GM13977 (cell line): ENCODE measurements at places on chromosomes 2 and 18.
A peak's percentile ranks its signal among the peaks of the same experiment; 100 is the strongest.

GRCh38 chr2:181788897-181789555 is 102.5 kb upstream of the ITPRID2 start:
- DNase-seq: no peak

GRCh38 chr18:31821545-31822171 is 61.0 kb upstream of the SLC25A52 start:
- DNase-seq: no peak

DNA sequence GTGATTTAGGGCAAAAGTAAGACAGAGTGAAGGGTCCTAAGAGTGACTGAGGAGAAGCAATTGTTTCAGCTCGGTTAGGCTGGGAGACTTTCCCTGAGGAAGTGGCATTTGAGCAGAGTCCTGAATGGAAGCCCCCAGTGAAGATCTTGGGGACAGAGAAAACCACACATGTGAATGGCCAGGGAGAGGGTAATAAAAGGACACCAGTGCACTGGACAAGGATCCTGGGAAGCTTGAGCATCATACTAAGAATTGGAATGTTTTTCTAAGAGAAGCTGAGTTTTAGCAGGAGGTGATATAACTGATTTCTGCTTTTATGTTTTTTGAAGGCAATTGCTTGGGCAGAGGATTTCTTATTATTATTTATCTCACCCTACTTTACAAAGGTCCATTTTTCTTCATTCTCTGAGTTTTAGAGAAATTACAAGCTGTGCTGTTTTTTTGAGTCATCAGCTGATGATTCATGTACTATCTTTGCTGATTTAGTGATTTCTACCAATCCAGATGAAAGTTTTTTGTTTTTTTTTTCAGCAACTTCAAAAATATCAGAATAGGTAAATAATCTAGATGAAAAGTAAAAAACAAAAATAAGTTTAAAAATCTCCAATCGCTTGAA is 43.5 kb downstream of the MFSD6 start:
- DNase-seq: no peak

- no peak for DNase-seq
Observed at GRCh38 chr18:378079-378478, 110.2 kb upstream of the THOC1 start.

- DNase-seq: no peak
Observed at GRCh38 chr2:234286118-234286598, 210.7 kb downstream of the ARL4C start.

GRCh38 chr2:235146206-235146605 is 194.4 kb downstream of the SH3BP4 start:
- no peak for DNase-seq

DNA sequence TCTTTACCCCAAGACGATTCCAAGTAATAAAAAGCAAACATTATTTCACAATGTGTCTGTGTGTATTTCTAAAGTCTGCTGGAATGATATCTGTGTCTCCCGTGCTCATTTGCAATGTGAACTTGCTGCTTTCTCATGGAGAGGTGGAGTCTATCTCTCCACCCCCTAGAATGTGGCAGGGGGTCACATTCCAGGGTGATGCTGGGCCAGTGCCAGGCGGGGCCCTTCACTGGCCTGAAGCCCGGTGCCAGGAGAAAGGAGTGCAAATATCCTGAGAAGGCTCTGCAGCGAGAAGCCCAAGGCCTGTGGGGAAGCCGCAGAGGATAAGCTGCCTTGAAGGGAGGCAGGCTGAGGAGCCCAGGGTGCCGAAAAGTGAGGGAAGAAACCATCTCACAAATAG is 26.8 kb upstream of the LDLRAD4 start:
- no peak for DNase-seq

DNA sequence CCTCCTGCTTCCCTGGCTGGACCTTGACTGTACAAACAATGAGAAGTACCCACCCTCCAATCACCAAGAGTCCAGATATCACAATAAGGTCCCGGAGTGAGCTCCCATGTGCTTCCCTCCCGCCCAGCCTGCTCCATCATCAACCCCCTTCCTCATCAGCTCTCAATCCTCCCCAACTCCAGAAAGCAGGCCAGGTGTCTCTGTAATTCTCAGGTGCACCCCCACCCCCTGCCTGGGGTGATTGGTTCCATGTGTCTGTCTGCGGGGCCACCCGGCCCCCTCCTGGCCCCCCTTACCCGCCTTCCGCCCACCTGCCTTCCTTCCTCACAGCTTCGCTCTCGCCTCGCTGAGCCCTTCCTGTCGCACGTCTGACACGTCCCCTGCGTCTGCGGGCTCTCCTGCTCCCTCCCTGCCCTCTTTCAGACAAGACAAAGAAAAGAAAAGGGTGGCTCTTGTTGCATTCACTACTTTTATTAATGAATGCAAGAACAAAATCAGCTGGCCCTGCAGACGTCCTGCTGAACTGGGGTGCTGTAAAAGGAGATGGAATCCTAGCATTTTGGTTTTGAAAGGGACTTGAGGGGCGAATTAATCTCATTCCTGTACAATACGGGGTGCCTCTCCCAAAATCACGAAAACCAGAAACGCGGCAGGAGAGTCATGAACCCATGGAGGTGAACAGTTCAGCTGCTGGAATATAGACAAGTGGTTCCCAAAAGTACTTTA is 26.5 kb upstream of the IGFBP2 start:
- DNase-seq: peak; percentile 66

GRCh38 chr2:219290381-219291171 is 11.4 kb downstream of the DNAJB2 start:
- DNase-seq: no peak

GRCh38 chr2:205193836-205194228 is 488.5 kb upstream of the NRP2 start:
- no peak for DNase-seq

GRCh38 chr2:96267159-96267971 is 1.3 kb downstream of the CIAO1 start:
- DNase-seq: peak; percentile 53

GRCh38 chr18:77013811-77014521 is 118.6 kb downstream of the MBP start:
- no peak for DNase-seq

DNA sequence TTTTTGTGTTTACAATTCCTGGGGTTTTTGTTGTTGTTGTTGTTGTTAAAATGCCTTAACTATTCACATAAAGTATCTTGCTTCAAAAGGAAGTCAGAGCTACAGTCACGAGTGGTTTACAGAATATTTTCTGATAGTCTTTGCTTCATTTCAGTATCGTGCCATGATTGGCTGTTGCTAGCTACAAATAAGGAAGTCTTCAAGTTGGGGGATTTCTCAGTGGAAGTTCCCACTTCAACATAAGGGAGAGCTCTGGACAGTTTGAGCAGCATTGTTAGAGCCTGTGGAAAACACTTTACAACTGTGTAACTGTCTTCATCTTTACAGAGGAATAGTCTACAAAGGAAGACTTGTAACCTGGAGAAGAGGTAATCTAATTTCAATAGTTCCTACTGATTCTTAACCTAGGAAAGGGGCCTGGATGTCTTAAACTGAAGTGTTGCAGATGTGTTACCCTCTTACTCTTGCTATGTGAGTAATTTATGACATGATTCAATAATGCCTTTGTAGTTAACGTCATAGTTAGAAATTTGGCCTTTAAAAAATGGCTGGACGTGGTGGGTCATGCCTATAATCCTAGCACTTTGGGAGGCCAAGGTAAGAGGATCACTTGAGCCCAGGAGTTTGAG is 23.4 kb upstream of the TANK start:
- DNase-seq: peak; percentile 40

GRCh38 chr2:95273566-95274290 is 521 bp upstream of the PROM2 start:
- DNase-seq: no peak

- no peak for DNase-seq
Observed at GRCh38 chr2:32732120-32732519, 104.3 kb downstream of the TTC27 start.

DNA sequence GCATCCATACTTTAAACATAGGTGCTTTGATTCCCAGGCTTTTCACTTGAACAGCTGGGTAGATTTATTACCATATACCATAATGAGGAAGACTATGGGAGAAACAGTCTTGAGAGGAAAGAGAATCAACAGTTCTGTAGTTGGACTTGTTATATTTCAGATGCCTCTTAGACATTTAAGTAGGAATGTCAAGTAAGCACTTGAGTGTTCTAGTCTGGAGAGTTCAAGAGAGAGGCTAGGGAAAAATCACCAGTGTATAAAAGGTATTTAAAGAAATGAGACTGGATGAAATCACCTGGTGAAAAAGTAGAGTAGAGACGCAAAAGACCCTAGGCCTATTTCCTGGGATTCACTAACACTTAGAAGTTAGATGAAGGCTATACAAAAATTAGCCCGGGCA is 13.5 kb upstream of the CCNT2 start:
- DNase-seq: no peak

DNA sequence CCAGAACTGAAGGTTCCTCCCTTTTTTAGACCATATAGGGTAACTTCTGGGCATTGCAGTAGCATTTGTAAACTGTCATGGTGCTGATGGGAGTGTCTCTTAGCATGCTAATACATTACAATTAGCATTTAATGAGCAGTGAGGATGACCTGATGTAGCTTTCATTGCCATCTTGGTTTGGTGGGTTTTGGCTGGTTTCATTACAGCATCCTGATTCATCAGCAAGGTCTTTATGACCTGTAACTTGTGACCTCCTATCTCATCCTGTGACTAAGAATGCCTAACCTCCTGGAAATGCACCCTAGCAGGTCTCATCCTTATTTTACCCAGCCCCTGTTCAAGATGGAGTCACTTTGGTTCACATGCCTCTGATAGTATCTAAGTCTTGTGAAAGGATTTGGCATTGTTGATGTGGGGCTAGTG is 159.0 kb downstream of the TMX3 start:
- DNase-seq: no peak

DNA sequence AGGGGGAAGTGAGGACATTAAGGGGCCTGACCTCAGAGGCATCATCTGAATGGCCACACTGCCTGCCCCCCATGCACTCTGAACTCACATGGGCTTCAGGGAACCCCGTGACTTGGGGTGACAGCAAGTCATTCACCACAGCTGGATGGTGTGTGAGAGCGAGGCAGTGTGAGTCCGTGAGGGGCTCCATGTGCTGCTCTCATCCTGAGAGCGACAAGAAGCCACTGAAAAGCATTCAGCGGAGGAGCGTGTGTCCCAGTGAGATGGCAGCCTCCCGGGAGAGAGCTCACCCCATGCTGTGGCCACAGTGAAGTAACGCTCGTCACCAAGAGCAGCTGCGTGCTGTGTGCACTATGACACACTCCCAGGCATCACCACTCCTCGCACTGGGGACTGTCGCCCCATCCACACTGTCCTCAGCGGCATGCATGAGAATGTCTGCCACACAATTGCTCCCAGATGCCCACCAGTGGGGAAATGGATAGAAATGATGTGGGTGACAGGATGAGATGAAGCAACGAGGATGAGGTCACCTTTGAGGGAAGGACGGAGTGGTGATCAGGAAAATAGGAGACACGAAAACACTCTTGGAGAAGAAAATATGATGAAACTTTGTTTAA is 213.0 kb upstream of the RAB6C start:
- no peak for DNase-seq

DNA sequence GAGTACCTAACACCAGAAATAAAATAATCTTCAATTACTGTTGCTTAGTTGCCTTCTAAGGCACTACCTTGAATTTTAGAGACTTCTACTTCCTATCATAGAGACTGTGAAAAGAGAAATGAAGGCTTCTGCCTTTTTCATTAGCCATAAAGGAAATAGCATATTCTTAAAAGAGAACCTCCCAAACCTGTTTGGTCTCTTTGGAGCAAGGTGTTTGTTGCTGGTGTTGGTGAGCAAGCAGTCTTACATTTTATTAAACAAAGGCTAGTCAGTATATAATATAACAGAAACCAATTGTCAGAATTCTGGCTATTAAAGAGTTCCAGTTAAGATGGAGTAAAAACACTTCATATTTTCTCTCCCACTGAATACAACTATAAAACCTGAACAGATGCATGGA is 116.4 kb downstream of the TAF4B start:
- no peak for DNase-seq

DNA sequence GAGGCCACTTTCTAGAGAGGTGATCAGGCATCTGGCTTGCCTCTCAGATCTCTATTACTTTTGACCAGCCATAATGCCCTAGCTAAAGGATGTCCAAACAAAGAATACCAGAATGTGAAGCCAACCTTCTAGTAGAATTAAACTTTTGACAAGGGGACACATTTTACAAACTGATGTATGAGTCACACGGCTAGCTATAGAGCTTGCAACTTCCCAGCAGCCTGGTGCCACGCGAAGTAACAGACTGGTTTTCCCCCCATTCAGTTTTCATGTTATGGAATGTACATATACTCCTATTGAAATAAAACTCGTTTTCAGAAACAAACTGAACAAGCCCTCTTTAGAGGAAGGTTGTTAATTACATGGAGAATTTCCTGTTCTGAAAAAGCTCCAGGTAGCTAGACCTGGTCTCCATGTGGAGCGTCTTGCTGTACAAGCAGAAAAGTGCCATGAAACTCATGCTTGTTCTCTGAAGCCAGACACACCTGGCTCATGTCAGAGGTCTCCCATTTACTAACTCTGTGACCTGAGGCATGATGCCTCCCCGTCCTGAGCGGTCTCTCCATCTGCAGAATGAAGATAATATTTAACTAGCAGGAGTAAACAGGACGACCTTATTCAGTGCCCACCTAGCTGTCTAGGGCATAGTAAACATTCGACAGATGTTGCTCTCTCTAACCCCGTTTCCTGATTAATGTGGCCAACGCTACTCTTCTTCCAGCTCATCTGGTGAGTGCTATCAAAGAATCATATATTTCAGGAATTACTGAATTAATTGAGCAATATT is 81.5 kb upstream of the MAP3K20 start:
- DNase-seq: no peak

DNA sequence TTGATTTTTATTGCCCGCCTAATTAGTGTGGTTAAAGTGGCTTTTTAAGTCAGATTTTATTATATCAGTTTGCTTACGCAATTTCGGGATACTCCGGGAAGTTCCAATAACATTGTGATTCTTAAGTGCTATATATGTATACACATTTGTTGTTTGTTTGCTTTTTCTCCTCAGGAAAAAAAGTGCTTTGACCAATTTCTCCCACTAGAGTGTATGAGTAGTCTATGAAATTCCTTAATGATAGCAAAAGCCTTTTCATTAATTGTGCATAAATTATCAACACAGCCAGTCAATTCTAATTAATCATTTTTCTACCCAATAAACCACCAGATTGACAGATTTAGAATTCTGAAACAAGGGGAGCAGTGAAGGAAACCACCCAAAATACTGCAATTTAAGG is 172.2 kb downstream of the DPP10 start:
- no peak for DNase-seq

DNA sequence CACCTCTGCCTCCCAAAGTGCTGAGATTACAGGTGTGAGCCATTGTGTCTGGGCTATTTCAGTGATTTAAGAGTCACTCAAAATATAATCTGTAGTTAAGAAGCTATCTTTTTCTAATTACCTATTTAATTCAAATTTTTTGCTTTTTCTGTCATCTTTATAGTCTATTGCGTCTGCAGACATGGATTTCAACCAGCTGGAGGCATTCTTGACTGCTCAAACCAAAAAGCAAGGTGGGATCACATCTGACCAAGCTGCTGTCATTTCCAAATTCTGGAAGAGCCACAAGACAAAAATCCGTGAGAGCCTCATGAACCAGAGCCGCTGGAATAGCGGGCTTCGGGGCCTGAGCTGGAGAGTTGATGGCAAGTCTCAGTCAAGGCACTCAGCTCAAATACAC is 95.1 kb downstream of the COMMD1 start:
- DNase-seq: no peak
